Fibroblast of the aortic adventitia (primary cell): ENCODE measurements at places on chromosomes 3 and 15. TPM values are rescaled to one million over a fixed set of nuclear protein-coding genes. Genes with fewer than 3 reads are reported as not detected.

Gene AADACL2
- 0.90 TPM in 1 of 2 replicates, not detected in the other for total RNA-seq

Gene PLA2G4B
- total RNA-seq = 0.49 and 0.54 TPM in 2 replicates

Gene CKMT1A
- total RNA-seq = not detected in 2 replicates

Gene ERC2
- total RNA-seq = 0.09 TPM in 1 of 2 replicates, not detected in the other

Gene PLA2G4D
- not detected in 2 replicates for total RNA-seq

Gene GABRB3
- 0.81 and 2.2 TPM in 2 replicates for total RNA-seq

Gene LRRIQ4
- 0.09 TPM in 1 of 2 replicates, not detected in the other for total RNA-seq

Gene HGD
- total RNA-seq = 0.09 and 0.57 TPM in 2 replicates

Gene CCDC54
- total RNA-seq = not detected in 2 replicates

Gene OR5K2
- total RNA-seq = not detected in 2 replicates

Gene LCTL
- total RNA-seq = 0.09 TPM in 1 of 2 replicates, not detected in the other

Gene PAK6
- total RNA-seq = 0.09 TPM in 1 of 2 replicates, not detected in the other

Gene WDR76
- total RNA-seq = 2.9 and 58.2 TPM in 2 replicates

Gene CTXN2
- total RNA-seq = not detected in 2 replicates

Gene PYGO1
- 7.3 and 21.2 TPM in 2 replicates for total RNA-seq

Gene POLR2M
- total RNA-seq = 78.8 and 285 TPM in 2 replicates

Gene TAGLN3
- not detected in 2 replicates for total RNA-seq

Gene CSPG4
- total RNA-seq = 12.0 and 27.8 TPM in 2 replicates

Gene GPR87
- total RNA-seq = 0.18 TPM in 1 of 2 replicates, not detected in the other

Gene ANKUB1
- total RNA-seq = not detected in 2 replicates

Gene GPR176
- 49.7 and 160 TPM in 2 replicates for total RNA-seq

Gene ADAMTS9
- total RNA-seq = 0.54 and 3.7 TPM in 2 replicates

Gene C3orf38
- total RNA-seq = 17.3 and 42.4 TPM in 2 replicates

Gene ROPN1
- not detected in 2 replicates for total RNA-seq

Gene STARD9
- total RNA-seq = 5.2 and 8.0 TPM in 2 replicates

Gene GABRR3
- total RNA-seq = not detected in 2 replicates

Gene IL5RA
- 0.08 TPM in 1 of 2 replicates, not detected in the other for total RNA-seq

Gene RTP1
- total RNA-seq = not detected in 2 replicates

Gene TRPM1
- not detected in 2 replicates for total RNA-seq

Gene SLC9C1
- total RNA-seq = 0.33 and 0.45 TPM in 2 replicates

Gene TMEM44
- 12.8 and 16.7 TPM in 2 replicates for total RNA-seq

Gene BLM
- 3.8 and 12.2 TPM in 2 replicates for total RNA-seq

Gene NKIRAS1
- 20.9 and 35.8 TPM in 2 replicates for total RNA-seq

Gene GREM1
- total RNA-seq = 25.1 and 181 TPM in 2 replicates

Gene REC114
- not detected in 2 replicates for total RNA-seq

Gene TMEM207
- total RNA-seq = not detected in 2 replicates

Gene MORC1
- total RNA-seq = not detected in 2 replicates
